Renal cortical epithelial cell (primary cell): ENCODE measurements at places on chromosomes 1 and 21. TPM values are rescaled to one million over a fixed set of nuclear protein-coding genes. Genes with fewer than 3 reads are reported as not detected.

The GGPS1 gene
- 34.2 and 48.0 TPM in 2 replicates for total RNA-seq

The CLCA4 gene
- total RNA-seq: not detected in 2 replicates

The GRHL3 gene
- 2.5 and 11.1 TPM in 2 replicates for total RNA-seq

The ACKR1 gene
- not detected in 2 replicates for total RNA-seq

The LHX8 gene
- total RNA-seq: not detected in 2 replicates

The PGBD5 gene
- 19.7 and 54.5 TPM in 2 replicates for total RNA-seq

The GPR25 gene
- total RNA-seq: 0.10 TPM in 1 of 2 replicates, not detected in the other

The STIL gene
- 4.9 and 10.8 TPM in 2 replicates for total RNA-seq

The PHLDA3 gene
- 65.5 and 126 TPM in 2 replicates for total RNA-seq

The ATP1B1 gene
- 96.4 and 314 TPM in 2 replicates for total RNA-seq

The SH2D2A gene
- 0.30 TPM in 1 of 2 replicates, not detected in the other for total RNA-seq

The LELP1 gene
- not detected in 2 replicates for total RNA-seq

The KRTAP19-3 gene
- total RNA-seq: not detected in 2 replicates

The FAM151A gene
- total RNA-seq: not detected in 2 replicates

The CRYAA gene
- not detected in 2 replicates for total RNA-seq

The TTC39A gene
- 24.5 and 79.0 TPM in 2 replicates for total RNA-seq

The FCRLB gene
- 1.1 and 1.9 TPM in 2 replicates for total RNA-seq
